ENCODE measurements at places on chromosomes 6 and 20.

DNA sequence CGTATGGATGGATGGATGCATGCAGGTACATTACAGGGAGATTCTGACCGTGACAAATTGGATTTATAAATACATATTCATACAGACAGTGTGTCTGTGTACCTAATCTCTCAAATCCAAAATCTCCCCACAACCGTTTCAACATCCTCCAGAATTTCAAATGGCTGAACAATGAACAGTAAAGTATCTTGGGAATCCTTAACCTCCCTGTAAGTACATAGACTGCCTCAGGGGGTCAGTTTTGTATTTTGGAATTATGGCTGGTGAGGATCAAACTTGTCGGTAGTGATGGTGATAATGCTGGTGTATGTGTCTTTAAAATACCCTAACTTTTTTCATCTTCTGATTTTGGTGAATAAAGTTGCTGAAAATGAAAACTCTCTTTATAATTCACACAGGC is 246.2 kb downstream of the FOXC1 start:
- no peak for DNase-seq

DNA sequence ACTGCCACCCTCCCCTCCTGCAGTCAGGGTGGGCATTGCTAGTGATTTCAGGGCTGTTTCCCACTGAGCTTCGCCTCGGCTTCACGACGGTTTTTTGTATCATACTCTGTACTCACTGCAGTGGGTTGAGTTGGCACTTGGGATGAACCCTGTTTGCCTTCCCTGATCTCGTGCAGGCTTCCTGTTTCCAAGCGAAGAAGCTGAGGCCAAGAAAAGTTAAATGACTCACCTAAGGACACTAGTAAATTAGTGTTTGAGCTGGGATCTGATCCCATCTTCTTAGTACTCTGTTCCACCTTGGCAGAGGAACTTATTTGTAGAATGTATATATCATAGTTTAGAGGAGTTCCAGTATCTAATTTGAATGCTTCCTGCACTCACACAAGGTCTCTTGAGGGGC is 50.3 kb upstream of the VSTM2L start:
- DNase-seq, result no peak

DNA sequence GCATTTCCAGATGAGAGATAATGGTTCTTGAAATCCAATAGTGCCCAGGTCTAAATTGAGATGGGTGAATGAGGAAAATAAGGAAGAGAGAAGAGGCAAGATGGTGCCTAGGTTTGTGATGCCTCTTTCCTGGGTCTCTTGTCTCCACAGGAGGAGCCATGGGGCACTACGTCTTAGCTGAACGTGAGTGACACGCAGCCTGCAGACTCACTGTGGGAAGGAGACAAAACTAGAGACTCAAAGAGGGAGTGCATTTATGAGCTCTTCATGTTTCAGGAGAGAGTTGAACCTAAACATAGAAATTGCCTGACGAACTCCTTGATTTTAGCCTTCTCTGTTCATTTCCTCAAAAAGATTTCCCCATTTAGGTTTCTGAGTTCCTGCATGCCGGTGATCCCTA is 6.8 kb downstream of the HFE start:
- no peak for DNase-seq

DNA sequence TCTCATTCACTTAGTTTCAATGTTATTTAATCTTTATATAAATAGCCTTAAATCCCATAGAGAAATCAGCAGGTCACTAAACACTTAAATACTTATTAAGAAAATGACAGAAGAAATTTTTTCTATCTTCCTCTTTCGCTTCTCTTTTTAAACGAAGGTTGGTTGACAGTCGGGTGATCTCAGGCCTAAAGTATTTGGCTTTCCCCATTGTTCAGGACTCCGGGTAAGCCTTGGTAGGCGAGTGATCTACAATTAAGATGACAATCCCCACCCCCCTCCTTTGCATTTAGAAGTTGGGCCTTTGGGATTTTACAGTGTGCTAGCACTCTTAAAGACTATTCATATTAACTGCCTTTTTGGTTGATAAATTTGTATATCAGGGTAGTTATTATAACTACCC is 19.7 kb upstream of the UTRN start:
- DNase-seq, result no peak

- DNase-seq, result no peak
These were observed 2.8 kb downstream of the CLIC5 start for GRCh38 chr6:46012834-46013233.

DNA sequence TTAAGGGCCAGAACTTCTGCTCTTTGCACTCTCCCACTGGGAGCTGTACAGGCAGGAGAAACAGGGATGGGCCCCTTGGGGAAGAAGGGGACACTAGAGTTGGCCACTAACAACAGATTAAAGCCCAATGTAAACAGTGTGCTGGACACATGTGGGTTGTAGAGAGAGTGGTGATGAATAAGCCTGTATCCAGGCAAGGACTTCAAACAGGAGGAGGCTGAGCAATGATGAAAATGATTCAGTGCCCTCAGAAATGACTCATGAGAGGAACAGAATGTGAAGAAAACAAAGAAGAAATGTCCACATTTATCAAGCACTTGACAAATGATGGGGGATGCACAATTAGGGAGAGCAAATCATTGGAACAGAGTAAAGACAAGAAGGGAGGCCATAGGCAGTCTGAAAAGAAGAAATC is 242.3 kb downstream of the TBX18 start:
- DNase-seq, result no peak

- DNase-seq, result no peak
These were observed 322.9 kb upstream of the TFAP2D start for GRCh38 chr6:50390416-50390815.

GRCh38 chr6:36912586-36912985 is 26.8 kb downstream of the C6orf89 start:
- no peak for DNase-seq

Data from nephron progenitor cell (in vitro differentiated cells).